ENCODE measurements at places on chromosomes 7 and 10.

DNA sequence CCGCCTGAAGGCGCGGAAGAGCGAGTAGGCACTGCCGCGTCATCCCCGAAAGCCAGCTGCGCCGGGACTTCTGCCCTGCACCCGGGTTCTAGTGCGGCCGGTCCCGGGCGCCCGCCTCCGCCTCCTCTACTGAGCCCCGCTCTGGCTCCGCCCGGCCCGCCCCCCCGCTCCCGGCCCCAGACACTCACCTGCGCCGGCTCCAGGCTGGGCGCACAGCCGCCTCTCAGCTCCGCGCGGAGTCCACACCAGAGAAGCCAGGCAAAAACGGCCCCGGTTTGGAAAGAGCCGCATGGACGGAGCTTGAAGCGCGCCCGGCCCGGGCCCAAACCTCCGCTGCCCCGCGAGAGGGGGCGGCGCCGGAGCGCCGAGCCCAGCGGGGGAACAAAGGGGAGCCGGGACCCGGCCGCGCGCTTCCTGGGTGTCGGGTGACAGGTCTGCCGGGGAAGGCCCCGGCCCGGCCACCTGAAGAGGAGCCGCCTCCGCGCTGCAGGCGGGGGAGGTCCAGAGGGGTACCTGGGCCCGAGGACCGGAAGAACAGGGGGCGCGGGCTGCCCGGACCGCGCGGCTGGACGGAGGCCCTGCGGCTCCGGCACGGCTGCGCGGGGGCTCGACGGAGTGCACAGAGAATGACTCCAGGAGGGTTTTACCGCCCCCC is 168.2 kb downstream of the NRF1 start:
- no peak for DNase-seq

DNA sequence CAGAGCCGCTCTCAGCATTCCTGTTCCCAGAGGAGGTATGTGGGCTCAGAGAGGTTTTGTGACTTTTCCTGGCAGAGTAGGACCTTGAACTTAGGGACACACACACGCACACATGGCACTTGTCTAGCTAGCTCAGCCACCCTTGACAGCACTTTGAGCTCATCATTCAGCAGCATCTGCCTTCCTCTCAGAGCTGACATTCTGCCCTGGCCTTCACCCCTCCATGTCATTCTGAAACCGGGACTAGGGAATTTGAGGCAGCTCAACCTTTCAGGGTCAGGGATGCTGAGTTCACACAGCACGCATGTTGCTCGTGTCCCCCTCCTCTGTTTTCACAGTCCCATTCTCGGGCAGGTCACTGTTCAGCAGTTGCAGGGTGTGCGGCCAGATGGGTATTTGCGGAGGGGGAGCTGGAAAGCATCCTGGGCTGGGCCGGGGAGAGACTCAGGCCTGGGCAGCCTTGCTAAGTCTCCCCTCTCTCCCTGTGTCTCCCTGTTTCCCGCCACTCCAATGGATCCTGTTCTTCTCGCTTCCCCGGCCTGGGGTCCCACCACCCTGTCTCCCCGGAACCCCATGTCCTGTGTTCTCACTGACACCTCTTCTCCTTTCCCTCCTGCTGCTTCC is 78.0 kb downstream of the COL13A1 start:
- DNase-seq, result no peak

GRCh38 chr7:157881048-157881771 is 544.4 kb downstream of the DNAJB6 start:
- DNase-seq, result no peak

DNA sequence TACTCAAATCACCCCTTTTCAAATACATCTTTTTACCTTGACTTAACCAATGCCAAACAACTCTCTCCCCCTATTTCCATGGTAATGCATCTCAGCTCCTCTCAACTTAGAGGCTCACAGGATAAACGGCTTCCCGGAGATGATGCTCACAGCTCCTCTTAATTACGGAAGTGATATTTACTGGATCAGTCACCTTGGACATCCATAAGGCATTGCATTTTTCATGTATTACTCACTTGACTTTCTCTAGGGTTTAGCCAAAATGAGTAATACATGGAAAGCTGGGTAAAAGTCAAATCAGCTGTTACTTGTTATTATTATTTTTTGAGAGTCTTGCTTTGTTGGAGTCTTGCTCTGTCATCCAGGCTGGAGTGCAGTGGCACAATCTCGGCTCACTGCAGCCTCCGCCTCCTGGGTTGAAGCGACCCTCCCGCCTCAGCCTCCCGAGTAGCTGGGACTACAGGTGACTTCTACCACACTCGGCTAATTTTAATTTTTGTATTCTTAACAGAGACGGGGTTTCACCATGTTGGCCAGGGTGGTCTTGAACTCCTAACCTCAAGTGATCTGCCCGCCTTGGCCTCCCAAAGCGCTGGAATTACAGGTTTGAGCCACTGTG is 73.3 kb upstream of the RHEB start:
- DNase-seq, result no peak

- no peak for DNase-seq
Observed at GRCh38 chr7:66664590-66665293, 36.1 kb downstream of the KCTD7 start.

DNA sequence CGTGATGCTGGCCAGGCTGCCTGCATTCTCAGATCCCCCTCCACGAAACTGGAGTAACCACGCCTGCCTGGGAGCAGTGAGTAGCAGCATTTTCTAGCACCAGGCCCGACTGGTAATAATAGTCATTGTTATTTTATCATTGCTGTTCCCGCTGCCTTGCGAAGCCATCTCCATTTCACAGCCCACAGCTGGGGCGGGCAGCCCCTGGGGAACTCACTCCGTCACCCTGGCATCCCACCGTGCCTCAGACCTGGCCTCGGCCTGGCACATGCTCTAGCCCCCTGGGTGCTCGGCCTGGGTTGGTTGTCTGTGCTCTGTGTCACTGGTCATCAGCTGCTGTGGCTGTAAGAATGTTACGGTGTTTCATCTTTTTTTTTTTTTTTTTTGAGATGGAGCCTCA is 57.7 kb upstream of the SH2B2 start:
- DNase-seq, result no peak

DNA sequence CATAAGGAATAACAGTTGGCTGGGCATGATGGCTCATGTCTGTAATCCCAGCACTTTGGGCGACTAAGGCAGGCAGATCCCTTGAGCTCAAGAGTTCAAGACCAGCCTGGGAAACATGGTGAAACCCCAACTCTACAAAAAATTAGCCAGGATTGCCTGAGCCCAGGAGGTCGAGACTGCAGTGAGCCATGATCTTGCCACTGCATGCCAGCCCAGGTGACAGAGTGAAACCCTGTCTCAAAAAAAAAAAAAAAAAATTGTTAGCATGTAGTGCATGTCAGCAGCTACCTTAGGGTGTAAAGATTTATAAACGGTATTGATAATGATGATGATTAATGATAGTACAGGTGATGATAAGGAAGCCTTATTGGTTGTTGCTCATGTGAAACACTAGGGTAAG is 331.2 kb upstream of the FZD1 start:
- DNase-seq, result no peak

DNA sequence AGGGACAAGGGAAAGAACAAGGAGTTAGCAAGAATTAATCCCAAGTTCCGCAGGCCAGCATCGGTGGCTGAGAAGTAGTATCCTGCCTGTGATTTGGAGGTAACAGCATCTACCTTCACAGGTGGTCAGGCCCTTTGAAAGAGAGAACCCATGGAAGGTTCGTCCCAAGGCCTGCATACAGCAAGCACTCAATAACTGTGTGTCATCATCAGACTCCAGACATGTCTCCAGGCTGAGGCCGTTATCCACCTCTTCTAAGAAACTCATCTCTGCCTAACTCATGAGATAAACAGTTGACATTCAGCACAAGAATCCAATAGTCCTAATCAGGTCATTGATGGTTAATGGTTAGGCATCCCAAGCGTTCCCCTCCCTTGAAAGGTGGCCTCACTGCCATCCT is 45.0 kb downstream of the CTBP2 start:
- no peak for DNase-seq

DNA sequence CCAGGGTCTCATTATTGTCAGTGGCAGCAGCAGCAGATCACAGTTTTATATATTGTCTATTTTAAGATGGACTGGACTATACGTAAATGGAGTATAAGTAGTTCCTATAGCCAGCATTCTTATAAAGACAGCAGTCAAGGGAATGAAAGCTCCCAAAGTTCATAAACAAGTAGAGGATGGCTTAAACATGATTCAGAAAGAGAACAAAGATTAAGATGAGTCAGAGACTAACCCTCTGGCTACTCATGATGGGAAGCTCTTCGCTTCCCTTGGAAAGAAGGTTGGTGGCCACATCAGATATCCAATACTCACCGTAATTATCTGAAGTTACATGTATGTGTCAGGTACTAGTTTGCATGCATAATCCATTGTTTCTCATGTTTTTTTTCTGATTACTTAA is 277.0 kb downstream of the INHBA start:
- no peak for DNase-seq

GRCh38 chr10:33082373-33082895 is 124.4 kb upstream of the ITGB1 start:
- DNase-seq, result no peak

GRCh38 chr7:18530224-18531179 is 35.0 kb downstream of the HDAC9 start:
- no peak for DNase-seq

DNA sequence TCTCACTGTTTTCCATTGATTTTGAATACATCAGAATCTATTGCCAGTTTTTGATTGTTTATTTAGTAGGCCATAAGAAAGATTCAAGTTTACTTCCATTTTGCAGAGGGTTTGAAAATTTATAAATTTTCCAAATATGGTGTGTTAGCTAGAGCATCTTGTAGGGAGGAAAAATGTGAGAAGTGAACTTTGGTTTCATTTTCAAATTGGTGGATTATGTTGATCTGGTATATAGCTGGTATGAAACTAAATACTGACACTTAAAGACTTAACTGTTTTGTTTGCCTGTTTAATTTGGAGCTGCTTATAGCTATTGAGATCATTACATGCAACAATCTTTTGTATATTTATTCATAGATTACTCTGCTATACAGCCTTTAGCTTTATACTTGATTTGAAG is 108.1 kb downstream of the ADAM22 start:
- peak; percentile 38 for DNase-seq

- no peak for DNase-seq
Observed at GRCh38 chr10:79237454-79238157, 109.7 kb upstream of the PPIF start.

GRCh38 chr10:78774614-78774998 is 294.2 kb upstream of the ZMIZ1 start:
- DNase-seq, result no peak

- no peak for DNase-seq
Observed at GRCh38 chr10:61189912-61190311, 245.9 kb upstream of the RHOBTB1 start.

Measured in KG1 (cell line).